ENCODE measurements at places on chromosomes 6 and 20. TPM values are rescaled to one million over a fixed set of nuclear protein-coding genes. Genes with fewer than 3 reads are reported as not detected.

GRCh38 chr20:50523552-50524167 is 13.5 kb downstream of the PTPN1 start:
- DNase-seq: no peak

DNA sequence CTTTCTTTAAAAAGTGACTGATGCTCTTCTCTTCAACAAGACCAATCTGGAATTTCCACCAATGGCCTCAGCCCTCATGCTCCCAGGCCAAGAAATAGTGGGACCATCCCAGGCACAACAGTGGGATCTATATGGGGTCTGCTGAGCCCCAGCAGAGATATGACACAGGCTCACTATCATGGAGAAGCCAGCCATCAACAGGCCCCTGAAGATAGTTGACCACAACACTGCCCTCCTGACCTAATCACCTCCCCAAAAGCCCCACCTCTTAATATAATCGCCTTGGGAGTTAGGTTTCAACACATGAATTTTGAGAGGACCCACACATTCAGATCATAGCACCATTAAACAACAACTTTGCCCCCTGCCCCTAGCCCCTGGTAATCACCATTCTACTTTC is 16.8 kb upstream of the MCM3 start:
- no peak for DNase-seq

GRCh38 chr6:168712993-168713392 is 272.0 kb downstream of the SMOC2 start:
- DNase-seq: no peak

DNA sequence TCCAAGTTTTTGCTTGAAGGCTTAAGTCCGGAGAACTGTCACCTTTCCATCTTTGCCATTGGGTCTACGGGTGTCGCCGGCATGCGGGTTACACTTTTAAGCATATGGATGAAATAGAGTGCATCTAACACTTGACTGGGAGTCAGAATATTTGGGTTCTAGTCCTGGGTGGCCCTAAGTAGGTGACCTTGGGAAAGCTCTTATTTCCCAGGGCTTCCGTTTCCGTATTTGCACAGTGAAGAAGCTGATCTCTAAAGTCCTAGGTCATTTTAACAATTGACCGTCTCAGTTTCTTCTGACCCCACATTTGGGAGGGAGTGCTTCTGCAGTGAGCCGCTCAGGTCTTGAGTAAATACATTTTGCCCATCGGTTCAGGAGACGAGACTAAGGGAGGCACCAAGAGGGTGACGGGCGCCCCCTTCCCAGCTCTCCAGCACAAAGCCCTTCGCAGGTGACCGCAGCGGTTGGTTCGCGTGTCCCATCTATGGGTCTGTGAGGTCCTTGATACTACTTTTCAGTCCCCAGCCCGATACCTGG is 651 bp upstream of the BLTP3A start:
- peak; percentile 64 for DNase-seq

DNA sequence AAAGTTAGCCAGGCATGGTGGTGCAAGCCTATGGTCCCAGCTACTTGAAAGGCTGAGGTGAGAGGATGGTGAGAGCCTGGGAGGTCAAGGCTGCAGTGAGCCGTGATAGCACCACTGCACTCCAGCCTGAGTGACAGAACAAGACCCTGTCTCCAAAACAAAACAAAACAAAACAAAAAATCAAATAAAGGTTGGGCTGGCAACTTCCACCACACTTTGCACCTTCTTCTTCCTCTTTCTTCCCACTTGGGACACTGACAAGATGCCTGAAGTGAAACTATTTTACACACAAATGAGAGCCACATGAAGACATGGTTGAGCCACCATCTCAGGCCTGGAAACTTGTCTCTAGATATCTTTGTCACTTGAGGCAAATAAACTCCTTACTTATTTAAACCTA is 53.8 kb upstream of the CCDC28A start:
- no peak for DNase-seq

DNA sequence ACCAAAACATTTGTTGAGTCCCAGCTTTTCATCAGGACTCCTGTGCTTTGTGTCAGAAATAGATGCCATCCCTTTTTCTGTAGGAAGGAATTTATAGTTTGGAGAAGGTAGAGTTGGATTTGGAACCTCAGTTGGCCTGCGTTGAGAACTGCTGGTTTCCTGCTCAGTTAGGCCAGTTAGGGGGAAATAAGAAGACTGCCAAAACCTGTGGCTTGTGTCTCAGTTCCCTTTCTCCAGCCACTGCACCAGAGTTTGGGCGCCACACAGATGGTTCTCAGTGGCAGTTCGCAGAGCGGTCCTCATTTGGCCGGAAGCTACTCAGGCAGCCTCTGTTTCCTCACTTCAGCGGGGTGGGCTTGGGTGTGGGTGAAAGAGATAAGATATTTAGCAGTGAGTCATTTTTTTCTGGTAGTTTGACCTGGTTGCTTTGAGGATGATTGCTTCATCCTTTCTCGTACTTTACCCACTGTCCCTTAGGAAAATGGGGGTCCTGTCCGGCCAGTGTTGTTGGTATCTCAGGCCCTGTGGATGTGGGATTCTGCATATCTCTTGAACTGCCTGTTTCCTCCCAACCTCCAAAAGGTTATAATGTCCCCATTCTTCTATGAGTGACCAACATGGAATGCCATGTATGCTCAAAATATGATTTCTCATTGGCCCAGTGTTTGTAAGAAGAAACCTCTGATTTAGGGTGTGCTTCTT is 53.7 kb downstream of the JARID2 start:
- peak; percentile 65 for DNase-seq

DNA sequence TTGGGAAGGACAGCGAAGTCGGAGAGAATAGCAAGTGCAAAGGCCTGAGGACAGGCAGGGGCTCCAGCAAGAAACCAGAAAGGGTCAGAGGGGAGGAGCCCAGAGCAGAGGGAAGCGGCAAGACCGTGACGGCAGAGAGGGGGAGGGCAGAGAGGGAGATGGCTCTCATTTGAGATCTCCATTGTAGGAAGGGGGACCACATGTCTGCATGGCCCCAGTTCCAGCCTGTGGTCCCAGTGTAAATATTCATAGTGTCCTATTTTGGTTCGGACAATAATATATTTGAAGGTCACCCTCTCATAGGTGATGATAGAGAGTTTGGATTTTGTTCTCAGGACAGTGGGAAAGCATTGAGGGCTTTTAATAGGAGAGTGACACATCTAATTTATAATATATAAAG is 231.1 kb upstream of the RNF24 start:
- no peak for DNase-seq

The CD93 gene
- 0.39 TPM for total RNA-seq

The RNF8 gene
- total RNA-seq: 18.1 TPM

The DDR1 gene
- total RNA-seq: 20.7 TPM

The GTSF1L gene
- not detected for total RNA-seq

The CRNKL1 gene
- 16.5 TPM for total RNA-seq

The TREM1 gene
- 6.1 TPM for total RNA-seq
